ACHN (cell line): ENCODE measurements at places on chromosomes 2 and 18.

DNA sequence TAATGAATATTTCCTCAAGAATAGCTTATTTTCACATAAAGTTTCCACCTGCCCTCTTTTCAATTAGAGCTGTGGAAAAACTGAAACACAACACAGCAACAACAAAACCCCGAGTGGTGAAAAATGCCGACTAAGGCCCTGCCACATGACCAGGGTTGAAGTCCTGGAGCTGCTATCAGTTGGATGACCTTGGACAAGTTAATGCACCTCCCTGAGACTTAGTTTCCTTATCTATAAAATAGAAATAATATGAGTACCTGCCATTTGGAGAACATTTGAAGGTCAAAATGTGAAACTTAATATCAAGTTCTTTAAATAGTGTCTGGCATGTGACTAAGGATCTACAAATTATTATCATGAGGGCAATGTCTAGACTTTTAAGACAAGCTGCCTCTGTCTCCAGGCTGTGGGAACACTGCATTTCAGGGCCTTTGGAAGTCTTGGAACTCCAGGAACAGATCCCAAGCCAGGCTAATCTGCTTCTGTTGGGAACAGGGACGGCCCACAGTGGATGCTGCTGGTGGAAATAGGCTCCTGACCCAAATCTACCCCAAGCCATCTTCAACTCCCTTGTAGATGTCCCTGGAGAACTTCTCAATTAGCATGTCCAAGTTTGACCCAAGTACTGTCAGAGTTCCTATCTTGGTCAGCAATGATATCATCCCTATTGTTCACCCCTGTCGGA lies 42.0 kb upstream of the TRIB2 start:
- no peak for DNase-seq

DNA sequence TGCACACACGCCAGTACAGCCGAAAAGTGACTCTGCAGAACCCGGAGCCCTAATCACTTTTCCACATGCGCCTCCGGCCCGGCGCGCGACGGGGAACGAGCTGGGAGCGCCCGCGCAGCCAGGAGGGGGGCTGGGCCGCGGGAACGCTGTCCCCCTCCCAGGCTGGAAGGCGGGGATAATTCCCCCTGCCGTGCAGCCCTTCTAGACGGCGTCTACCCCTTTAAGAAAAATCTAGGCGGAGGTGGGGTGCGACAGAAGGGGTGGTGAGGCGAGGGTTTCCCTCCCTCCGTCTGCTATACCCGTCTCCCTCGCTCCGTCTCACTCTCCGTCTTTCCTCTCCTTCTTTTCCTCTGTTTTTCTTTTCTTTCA lies 2.4 kb downstream of the CYP26B1 start:
- peak; percentile 62 for DNase-seq

GRCh38 chr2:43676322-43677050 lies at the start of gene C1GALT1C1L:
Gene C1GALT1C1L, minus strand, starts transcription at chr2:43676429. Its CDS starts 107 bp downstream, at chr2:43676322.
- peak; percentile 77 for DNase-seq

DNA sequence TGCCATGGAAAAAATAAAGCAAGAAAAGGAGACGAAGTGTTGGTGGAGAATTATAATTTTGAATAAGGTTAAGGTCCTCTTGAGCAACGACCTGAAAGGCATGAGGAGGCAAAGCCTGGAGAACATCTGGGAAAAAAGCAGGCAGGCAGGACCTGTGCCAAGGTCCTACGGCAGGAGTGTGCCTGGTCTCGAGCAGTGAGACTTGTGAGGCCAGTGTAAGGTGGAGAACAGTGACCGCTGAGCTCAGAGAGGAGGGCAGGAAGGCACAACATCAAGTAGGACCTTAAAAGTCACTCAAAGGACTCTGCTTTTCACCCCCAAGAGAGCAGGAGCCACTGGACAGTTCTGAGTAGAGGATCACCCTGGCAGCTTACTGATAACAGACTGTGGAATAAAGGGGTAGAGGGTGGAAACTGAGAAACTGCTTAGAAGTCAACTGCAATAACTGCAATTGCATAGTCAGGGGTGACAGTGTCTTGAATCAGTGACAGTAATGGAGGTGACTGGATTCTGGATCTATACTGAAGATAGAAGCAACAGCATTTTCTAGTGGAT lies 3.5 kb downstream of the NOL10 start:
- DNase-seq, result no peak

- DNase-seq, result no peak
Measured at GRCh38 chr2:57878866-57879210, 167.8 kb upstream of the VRK2 start.

DNA sequence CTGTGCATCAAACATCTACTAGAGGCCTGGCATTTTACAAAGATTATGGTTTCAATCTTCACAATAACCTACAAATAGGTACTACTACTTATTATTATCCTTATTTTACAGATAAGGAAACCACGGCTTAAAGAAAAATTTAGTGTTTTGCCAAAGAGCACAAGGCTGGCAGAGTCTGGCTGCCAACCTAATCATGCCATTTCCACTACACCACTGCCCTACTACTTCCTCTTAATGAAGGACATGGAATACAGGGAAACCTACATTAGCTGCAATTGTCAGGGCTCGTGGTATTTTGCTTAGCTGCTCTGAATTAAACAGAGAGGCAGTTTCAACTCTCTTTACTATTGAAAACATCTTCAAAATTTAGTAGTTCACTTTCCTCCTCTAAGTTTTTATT lies 5.9 kb downstream of the MBOAT2 start:
- DNase-seq, result no peak

DNA sequence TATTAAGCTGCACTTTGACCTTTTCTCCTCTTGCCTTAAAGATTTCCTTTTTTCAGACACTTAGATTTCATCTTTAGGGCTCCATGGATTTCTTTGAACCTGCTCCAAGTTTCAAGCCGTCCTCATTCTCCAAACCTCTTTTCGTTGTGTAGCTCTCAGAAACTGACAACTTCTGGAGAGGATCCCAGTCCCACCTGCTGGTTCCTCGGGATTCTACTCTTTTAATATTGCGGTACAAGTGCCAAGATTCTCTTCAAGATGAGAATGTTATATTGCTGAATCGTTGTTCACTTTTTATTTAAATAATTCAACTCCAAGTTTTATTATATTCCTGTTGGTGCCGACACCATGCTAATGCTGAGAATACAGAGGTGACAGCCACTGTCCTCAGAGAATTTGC lies 141.1 kb downstream of the CDH20 start:
- no peak for DNase-seq

- no peak for DNase-seq
Measured at GRCh38 chr2:37766106-37766505, 94.7 kb upstream of the CDC42EP3 start.

GRCh38 chr2:104864280-104865095 lies 10.6 kb downstream of the POU3F3 start:
- no peak for DNase-seq

DNA sequence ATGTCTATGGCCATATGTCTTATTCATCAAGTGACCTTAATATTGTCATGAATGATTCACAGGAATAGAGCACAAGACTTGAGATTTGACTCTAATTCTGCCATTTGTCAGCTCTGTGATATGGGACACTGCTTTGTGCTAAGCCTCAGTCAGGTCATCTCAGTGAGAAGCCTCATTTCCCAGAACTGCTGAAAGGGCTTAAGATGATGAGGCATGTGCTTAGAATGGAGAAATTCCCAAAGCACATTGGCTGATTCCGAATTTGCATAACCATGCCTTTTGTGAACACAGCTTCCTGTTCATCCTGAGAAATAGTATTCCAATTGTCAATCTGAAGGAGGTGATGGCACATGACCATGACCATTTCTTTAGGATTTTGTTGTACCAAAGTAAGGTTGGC lies 218.1 kb downstream of the ALK start:
- no peak for DNase-seq
